Neural progenitor cell (in vitro differentiated cells): ENCODE measurements at places on chromosomes 4 and X. TPM values are rescaled to one million over a fixed set of nuclear protein-coding genes. Genes with fewer than 3 reads are reported as not detected.

DNA sequence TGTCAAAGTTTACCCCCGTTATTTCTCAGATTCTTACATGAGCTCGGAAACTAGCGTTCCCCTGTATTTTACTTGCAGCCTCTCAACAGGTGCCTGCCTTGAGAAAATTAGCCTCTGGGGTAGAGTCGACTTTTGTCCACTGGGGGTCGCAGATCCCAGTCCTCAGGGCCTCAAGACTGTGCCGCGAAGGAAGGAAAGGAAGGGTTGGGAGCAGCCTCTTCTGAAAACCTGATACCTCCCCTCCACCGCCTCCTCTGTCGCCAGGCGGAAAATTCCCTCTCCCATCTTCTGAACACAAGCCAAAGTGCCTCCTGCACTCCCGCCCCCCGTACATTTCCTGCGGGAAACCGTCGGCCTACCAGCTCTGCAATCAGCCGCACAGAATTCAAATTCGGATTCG is 44.4 kb upstream of the TMSB15B start:
- H3K4me3 ChIP-seq: peak overlapping the region; percentile 63
- no peaks in the 10 kb centered on the region for H3K36me3 ChIP-seq
- H3K4me1 ChIP-seq: no peaks in the 10 kb centered on the region
- H3K27me3 ChIP-seq: no peaks in the 10 kb centered on the region
- peak; percentile 85 for DNase-seq

Gene ZCCHC13
- total RNA-seq: not detected in 2 replicates

DNA sequence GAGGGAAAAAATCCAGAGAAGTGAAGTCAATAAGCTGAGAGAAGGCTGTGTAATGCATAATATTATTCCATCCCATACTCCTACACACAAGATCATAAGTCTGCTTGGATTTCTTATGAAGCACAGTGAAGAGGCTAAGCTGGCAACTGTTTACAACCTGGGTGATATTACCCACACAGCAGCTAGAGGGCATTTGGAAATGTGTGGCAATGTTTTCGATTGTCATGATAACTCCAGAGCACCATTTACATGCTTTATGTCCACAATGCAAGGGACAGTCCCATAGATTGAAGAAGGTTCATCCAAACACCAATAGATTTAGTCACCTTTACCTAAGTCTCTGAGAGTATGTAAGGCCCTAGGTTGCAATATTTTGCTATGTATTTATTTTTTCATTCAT is 412.2 kb downstream of the PPP3CA start:
- H3K4me3 ChIP-seq: no peak overlapping the region
- H3K27ac ChIP-seq: no peak overlapping the region
- H3K27me3 ChIP-seq: no peaks in the 10 kb centered on the region
- DNase-seq: no peak
- no peaks in the 10 kb centered on the region for H3K36me3 ChIP-seq

DNA sequence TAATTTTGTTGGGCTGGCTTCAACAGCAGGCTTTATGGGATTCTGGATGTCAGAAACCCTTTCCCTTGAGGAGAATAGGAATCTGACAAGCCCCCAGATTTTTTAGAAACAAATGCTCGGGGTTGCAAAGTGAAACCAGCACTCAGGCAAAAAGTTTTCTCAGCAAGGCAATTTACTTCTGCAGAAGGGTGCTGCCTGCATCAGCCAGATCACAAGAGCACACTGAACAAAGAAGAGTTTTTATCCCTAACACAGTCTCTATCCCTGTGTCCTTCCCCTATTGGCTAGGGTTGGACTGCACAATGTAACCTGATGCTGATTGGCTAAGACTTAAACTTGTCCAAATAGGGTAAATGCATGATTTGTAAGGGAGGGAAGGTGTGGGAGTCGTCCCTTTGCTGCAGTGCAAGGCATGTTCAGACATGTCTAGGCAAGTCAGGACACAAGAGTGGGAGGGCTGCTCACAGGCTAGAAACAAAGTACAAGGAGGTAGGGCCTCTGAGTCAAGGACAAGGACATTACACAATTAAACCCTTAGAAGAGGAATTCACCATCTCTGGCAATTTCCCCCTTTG is 175.8 kb downstream of the CCNG2 start:
- no peak overlapping the region for H3K4me3 ChIP-seq
- H3K36me3 ChIP-seq: no peaks in the 10 kb centered on the region
- peak overlapping the region; percentile 63 for H3K27ac ChIP-seq
- H3K27me3 ChIP-seq: no peaks in the 10 kb centered on the region

Gene TMEM47
- total RNA-seq: 85.2 and 106 TPM in 2 replicates

DNA sequence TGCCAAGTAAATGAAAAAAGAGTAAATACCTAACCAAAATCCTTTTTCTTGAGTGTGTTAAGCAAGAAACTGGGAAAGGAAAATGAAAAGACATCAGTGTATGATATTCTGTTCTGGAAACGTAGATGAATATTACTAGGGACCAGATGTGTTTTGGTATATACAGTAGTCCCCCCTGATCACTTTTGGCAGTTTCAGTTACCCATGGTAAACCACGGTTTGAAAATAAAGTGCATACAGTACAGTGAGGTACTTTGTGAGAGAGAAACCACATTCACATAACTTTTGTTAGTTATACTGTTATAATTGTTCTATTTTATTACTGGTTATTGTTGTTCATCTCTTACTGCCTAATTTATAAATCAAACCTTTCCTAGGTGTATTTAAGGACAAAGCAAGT is 250.9 kb downstream of the TENM3 start:
- no peaks in the 10 kb centered on the region for H3K27me3 ChIP-seq
- H3K27ac ChIP-seq: no peak overlapping the region
- no peak overlapping the region for H3K4me3 ChIP-seq
- H3K4me1 ChIP-seq: peaks cover 9% of the 10 kb centered on the region

DNA sequence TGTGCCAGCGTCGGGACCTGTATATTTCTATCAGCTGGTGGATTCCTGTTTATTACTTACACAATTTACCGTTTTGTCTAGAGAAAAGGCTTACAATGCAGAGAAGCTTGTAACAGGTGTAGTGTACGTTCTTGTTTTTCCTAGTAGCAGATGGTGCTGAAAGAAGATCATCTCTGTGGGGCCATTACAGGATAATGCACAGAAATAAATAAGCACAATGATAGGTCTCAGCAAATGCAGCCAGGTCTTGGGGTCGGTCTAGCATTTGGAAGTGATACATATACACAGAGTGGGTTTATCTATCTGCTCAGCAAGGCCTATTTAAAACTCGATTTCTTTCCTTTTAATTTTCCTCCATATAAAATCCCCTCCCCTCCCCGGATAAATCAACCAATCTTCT is 180.9 kb upstream of the LCORL start:
- H3K4me1 ChIP-seq: no peaks in the 10 kb centered on the region
- no peak overlapping the region for H3K4me3 ChIP-seq
- no peak for DNase-seq
- H3K27ac ChIP-seq: no peak overlapping the region
- no peaks in the 10 kb centered on the region for H3K27me3 ChIP-seq

- no peak for DNase-seq
- no peak overlapping the region for H3K4me3 ChIP-seq
- no peak overlapping the region for H3K27ac ChIP-seq
- H3K36me3 ChIP-seq: no peaks in the 10 kb centered on the region
- no peaks in the 10 kb centered on the region for H3K27me3 ChIP-seq
Observed at GRCh38 chrX:134570899-134571298, 87.4 kb downstream of the PLAC1 start.

GRCh38 chrX:332916-333610 is 14.5 kb upstream of the GTPBP6 start:
- no peak overlapping the region for H3K27ac ChIP-seq
- peaks cover 16% of the 10 kb centered on the region for H3K27me3 ChIP-seq
- H3K4me3 ChIP-seq: no peak overlapping the region
- peaks cover 7% of the 10 kb centered on the region for H3K4me1 ChIP-seq
- no peak for DNase-seq

DNA sequence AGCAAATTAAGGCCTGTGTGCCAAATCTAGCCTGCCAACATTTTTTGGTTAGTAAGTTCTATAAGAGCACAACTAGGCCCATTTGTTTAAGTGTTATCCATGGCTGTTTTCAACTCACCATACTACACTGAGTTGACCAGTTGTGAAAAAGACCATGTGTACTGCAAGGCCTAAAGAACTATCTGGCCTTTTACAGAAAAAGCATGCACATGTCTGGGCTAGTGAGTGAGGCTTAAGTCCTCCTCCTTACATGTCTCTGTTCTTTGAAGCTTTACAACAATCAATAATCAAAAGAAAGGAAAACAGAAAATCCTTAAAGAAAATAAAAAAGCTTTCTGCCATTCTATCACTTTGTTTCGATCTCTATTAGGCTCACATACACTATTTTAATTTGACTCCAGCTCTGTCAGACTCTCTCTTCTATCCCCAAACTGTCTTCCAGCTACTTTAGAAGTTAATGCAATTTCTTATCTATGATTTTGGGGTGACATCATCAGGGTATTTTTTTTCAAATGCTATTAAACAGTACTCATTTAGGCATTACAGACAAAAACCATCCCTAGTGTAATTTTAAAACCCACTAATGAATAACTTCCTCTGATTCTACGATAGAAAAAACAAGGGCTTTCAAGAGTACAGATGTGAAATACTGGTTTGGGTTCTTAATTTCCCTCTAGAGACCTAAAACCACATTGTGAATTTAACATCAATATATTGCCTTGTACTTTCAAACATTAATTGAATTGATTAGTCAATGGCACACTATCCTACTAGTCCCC is 161.8 kb downstream of the MAB21L2 start:
- H3K4me1 ChIP-seq: peaks cover 2% of the 10 kb centered on the region
- DNase-seq: no peak
- no peaks in the 10 kb centered on the region for H3K36me3 ChIP-seq
- H3K4me3 ChIP-seq: no peak overlapping the region

- H3K27me3 ChIP-seq: no peaks in the 10 kb centered on the region
- H3K36me3 ChIP-seq: no peaks in the 10 kb centered on the region
- no peak overlapping the region for H3K27ac ChIP-seq
- no peaks in the 10 kb centered on the region for H3K4me1 ChIP-seq
Observed at GRCh38 chr4:92064574-92064973, 239.2 kb upstream of the GRID2 start.

DNA sequence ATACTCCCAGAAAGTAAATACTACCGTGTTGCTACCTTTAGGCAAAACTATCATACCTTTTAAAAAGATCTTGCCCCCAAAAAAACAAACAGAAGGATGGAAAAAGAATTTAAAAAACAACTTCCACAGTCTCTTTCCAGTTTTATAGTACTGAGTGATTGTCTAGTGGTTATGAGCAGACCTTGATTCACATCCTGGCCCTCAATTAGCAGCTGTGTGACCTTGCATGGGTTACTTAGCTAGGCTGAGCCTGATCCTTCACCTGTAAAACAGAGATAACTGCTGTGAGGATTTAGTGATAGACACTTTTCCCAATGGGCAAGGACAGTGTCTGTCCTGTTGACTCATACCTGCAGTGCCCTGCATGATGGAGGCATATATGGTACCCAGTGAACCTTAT is 49.0 kb downstream of the SMAD1 start:
- no peak overlapping the region for H3K4me3 ChIP-seq
- peaks cover 11% of the 10 kb centered on the region for H3K4me1 ChIP-seq
- DNase-seq: no peak
- H3K36me3 ChIP-seq: no peaks in the 10 kb centered on the region

DNA sequence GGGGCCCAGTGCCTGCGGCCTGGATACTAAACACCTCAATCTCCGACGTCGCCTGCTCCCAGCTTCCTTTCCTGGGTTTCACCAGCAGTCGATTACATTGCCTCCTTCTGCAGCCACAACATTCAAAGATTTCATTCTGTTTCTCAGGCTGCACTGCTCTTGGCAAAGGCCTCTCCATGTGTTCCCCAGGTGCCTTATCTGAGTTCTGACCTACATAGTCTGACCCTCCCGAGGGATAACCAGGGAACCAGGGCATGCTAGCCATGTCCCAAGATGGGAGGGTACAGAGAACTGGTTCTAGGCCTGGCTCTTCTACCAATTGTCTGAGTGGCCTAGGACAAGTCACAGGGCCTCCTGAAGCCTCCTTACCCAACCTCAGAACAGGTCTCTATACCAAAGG is 62.2 kb upstream of the ACSL1 start:
- H3K4me3 ChIP-seq: no peak overlapping the region
- DNase-seq: no peak
- no peak overlapping the region for H3K27ac ChIP-seq

GRCh38 chrX:69305333-69306062 is 140.2 kb upstream of the PJA1 start:
- no peak overlapping the region for H3K4me3 ChIP-seq
- H3K27ac ChIP-seq: peak overlapping the region; percentile 78
- no peaks in the 10 kb centered on the region for H3K36me3 ChIP-seq
- H3K4me1 ChIP-seq: peaks cover 18% of the 10 kb centered on the region
- H3K27me3 ChIP-seq: no peaks in the 10 kb centered on the region
- peak; percentile 89 for DNase-seq
